ENCODE measurements at places on chromosomes 7 and 10. TPM values are rescaled to one million over a fixed set of nuclear protein-coding genes. Genes with fewer than 3 reads are reported as not detected.

DNA sequence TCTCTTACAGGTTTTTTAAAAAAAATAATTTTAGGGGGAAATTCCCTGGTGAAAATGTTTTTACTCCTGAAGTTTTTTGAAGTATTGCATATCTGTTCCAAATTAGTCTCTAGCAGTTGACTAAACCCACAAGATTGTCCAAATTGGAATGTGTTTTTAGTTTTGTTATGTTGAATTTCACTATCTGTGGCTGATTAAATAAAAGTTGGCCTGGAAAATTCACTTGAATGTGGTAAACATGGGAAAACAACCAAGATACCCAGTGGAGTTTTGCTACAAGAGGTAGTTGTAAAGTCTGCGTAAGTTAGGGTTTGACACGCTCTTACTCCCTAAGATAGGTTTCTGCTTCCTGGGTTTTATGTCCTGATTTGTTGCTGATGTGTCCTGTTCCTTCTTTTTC lies 3.3 kb downstream of the TSGA13 start:
- no peak for DNase-seq

DNA sequence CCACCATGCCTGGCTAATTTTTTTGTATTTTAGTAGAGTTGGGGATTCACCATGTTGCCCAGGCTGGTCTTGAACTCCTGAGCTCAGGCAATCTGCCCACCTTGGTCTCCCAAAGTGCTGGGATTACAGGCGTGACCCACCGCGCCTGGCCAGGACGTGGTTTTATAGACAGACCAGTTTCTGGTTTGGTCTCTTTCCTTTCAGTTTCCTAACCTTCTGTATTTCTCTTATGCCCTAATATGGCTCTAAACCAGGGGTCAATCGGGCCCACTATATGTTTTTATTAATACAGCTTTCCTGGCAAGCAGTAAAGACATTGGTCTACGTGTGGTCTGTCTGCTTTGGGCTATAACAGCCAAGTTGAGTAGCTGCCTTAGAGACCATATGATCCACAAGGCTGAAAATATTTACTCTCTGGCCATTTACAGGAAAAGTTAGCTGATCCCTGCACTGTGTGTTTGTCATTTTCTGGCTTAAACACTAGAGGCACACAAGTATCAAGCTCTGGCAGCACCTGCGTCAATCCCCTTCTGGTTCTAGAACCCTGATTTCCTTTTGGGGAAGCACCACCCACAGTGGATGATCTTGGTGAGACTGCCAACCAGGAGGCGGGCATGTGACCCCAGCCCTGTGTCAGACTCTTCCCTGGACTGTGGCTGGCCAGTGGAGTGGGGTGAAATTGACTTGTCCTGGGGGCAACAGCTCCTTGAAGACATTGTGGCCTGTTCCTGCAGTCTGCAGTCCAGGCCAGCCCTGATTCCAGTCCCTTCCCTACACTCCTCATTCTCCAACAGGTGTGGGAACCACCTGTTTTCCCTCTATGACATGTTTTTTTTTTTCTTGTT lies 497.2 kb downstream of the PLXNA4 start:
- DNase-seq: no peak

- DNase-seq: no peak
These were observed 27.7 kb downstream of the MGMT start for GRCh38 chr10:129494740-129495139.

PDE6C gene
- total RNA-seq: not detected

GRCh38 chr10:49049660-49050059 lies 65.7 kb downstream of the VSTM4 start:
- no peak for DNase-seq

- no peak for DNase-seq
These were observed 77.1 kb downstream of the CREM start for GRCh38 chr10:35203745-35204144.

- DNase-seq: no peak
These were observed 63.1 kb upstream of the ICA1 start for GRCh38 chr7:8325067-8325466.

PLOD3 gene
- total RNA-seq: 47.5 TPM

DNA sequence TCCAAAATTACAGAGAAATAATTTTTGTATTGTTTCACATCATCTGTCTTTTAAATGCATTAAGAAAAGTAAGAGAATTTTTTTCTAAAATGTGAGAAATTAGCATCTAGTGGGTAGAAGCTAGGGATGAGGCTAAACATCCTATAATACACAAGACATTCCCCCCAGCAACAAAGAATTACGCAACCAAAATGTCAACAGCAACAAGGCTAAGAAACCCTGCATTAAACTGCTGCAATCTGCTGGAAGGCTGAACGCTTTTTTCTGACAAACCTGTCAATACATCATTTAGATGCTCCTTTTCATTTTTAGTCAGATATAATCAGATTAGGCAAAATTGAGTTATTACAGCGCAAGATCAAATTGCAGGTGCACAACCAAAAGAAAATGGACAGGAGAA lies 162.2 kb downstream of the C1GALT1 start:
- DNase-seq: no peak

DNA sequence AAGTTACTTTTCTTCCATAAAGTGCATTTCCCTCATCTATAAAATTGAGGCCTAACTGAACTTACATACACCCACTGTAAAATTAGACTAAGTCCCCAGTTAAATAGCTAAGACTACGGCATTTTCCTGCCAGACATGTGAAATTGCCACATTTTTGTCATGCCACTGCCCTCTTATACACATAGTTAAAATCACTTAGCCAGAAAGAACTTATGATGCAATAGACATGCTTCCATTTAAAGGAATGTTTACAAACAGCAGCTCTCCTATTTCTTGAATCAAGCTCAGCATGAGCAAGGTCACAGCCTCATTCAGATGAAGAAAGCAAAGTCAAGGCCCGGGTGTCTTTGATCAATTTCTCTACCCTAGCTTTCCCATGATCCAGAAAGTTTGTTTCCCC lies 175.7 kb downstream of the LRRN3 start:
- no peak for DNase-seq

GRCh38 chr10:100254191-100254590 lies 13.2 kb downstream of the CWF19L1 start:
- no peak for DNase-seq

GRCh38 chr7:20241911-20242261 lies 24.7 kb upstream of the MACC1 start:
- DNase-seq: no peak

SLIT1 gene
- total RNA-seq: 0.29 TPM

VSTM2A gene
- total RNA-seq: not detected
